CD4-positive, alpha-beta T cell treated with Interleukin-6 at 100 ng/mL for 8 hours (primary cell): ENCODE measurements at places on chromosomes 3 and 15.

- DNase-seq: no peak
Observed at GRCh38 chr15:30650012-30650929, 24.3 kb downstream of the ARHGAP11B start.

- no peak for DNase-seq
Observed at GRCh38 chr3:101248736-101249135, 71.6 kb downstream of the IMPG2 start.

DNA sequence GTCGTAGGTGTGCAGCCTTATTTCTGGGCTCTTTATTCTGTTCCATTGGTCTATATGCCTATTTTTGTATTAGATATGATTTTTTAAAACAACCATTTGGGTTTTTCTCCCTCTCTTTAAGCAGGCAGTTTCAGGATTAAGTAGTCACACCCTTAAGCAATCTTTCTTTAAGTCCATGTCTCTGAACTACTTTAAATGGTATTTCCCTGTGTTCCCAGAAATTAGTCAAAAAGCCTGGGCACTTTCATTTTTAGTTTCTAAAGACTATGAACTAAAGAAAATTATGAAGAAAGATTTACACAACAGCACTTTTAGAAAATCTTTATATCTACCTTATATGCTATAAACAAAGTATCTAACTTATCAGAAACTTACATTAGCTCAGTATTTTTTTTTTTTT is 110.3 kb downstream of the FAIM start:
- DNase-seq: no peak

- DNase-seq: no peak
Observed at GRCh38 chr15:78715930-78716329, 74.9 kb upstream of the CHRNB4 start.

GRCh38 chr3:36906504-36907149 is 38.2 kb downstream of the TRANK1 start:
- DNase-seq: peak; percentile 40

GRCh38 chr3:53350652-53351051 is 3.3 kb upstream of the DCP1A start:
- no peak for DNase-seq
